ENCODE measurements at places on chromosomes 2 and 18.

GRCh38 chr2:200578778-200579177 is 7.0 kb upstream of the AOX1 start:
- DNase-seq, result no peak

GRCh38 chr2:39871291-39871761 is 92.3 kb upstream of the THUMPD2 start:
- DNase-seq, result no peak

DNA sequence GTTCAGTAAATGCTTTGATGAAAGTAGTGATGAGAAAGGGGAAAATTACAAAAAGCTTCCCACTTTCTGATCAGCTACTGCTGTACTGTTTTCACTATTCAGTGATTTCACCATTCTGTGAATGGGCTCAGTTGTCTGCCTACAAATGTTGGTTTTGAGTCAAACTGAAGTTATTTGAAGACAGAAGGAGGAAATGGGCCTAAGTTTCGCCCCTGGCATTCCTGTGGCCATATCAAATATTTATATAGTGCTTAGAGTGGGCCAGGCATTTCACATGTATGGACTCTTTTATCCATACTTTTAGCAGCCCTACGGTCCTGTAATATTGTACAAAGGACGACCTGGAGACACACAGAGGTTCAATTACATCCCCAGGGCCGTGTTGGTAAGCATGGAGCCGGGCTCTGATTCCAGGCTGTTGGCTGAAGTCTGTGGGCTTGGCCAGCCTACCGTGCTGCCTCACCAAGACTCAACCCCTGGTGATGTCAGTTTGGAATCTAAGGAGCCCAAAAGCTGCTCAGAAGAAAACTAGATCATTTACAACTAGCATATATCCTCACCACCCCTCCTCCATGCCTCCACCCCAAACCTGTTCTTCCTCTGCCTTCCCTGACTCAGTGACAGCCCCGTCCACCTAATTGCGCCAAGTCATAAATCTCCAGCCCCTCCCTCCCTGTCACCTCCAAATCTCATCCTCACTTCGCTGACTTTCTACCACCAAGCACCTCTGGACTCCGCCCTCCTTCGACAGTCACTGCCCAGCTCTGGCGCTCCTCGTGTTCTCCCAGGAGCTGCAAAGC is 10.1 kb upstream of the GRHL1 start:
- no peak for DNase-seq

- DNase-seq, result no peak
These were observed 187.8 kb upstream of the RAB6C start for GRCh38 chr2:129791712-129792111.

- no peak for DNase-seq
These were observed 59.8 kb downstream of the EPAS1 start for GRCh38 chr2:46356991-46357390.

DNA sequence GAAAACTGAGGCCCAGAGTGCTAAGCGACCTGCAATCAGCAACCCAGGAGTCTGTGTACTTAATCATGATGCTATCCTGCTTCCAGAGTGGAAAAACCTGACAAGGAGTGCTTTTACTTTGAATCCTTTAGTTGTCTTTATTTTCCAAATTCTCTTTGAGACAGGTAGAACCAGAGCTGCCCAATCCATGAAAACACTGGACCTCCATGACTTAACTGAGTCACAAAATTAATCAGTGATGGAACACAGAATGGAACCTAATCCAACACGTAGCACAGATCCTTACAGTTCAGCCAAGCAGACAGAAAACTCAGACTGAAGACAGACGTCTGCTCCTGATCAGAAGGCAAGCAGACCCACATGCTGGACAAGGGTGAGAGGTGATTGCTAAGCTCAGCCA is 175.6 kb downstream of the BCL11A start:
- no peak for DNase-seq

- DNase-seq, result no peak
These were observed 31.8 kb downstream of the SMAD2 start for GRCh38 chr18:47898696-47899095.

- DNase-seq, result peak; percentile 35
These were observed 1.0 kb downstream of the PLEKHB2 start for GRCh38 chr2:131105950-131106801.

DNA sequence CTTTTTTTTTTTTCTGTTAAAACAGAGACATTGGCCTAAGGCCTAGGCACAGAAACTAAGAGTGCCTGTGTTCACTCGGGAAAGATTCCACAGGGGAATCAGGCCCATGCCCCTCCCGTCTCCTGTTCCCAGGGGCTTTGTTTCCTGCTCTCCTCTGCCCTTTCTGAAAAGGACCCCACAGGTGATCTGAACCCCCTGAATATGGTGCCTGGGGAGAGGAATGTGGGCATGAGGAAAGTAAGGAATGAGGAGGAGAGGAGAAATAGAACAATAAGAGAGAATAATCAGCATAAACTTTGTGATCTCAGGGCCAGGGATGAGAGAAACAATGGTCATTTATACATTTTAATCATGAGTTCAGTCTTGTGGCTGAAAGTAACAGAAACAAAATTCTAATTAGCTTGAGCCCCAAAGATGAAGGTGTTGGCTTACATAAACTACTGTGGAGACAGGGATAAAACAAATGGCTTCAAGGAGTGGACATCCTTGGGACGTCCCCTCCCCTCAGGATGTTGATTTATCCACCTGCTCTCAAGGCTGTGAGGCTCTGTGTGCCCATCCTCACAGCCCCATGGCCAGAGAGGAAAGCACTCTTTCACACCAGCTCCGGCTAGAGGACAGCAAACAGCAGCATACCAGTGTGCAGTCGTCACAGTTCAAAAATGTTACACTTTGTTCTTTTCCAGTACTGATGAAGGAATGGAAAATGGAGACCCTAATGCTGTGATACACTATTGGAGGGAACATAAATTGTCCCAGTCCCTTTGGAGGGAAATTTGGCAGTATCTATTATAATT is 46.4 kb upstream of the MRPL33 start:
- no peak for DNase-seq

DNA sequence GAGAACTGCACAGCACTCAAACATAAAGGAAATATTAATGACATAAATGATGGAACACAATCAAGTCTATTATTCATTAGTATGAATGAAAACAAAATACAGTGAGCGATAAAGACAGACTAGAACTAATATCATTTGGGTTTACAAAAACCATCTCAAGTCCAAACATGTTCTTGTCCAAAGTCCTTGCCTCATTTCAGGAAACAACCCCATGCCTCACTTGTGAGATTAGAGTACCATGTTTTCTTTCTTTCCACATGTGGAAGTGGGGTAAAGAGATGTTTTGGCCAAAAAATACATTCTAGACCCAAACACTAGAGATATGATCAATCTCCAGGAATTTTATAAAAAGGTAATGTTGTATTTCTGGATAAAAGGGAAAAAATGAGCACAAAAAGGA is 53.3 kb upstream of the NFE2L2 start:
- DNase-seq, result no peak

Measured in activated T-cell treated with anti-CD3 and anti-CD28 coated beads for 24 hours (primary cell).